NCI-H1694 treated with DMSO at 0.1 percent for 48 hours (cell line): ENCODE measurements at places on chromosomes 13 and 19.

- no peak for DNase-seq
Measured at GRCh38 chr19:8151767-8152035, 2.3 kb upstream of the FBN3 start.

DNA sequence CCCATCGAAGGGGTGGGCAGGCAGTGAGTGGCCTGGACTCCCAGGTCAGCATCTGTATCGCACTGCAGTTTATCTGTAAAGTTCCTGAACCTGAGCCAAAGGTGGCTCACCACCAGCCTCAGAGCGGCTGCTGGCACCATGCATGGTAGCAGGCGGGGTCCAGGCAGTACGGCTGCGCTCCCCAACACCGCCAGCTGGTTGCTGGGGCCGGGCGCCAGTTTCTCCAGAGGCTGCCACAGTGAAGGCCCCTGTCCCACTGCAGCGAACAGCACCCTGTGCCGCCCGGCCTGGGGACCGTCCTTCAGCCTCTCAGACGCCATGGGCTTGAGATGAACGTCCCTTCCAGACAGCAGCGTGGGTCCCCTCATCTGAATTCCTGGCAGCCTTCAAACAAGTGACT, 109.8 kb downstream of the KDM4B start:
- DNase-seq, result peak; percentile 13

DNA sequence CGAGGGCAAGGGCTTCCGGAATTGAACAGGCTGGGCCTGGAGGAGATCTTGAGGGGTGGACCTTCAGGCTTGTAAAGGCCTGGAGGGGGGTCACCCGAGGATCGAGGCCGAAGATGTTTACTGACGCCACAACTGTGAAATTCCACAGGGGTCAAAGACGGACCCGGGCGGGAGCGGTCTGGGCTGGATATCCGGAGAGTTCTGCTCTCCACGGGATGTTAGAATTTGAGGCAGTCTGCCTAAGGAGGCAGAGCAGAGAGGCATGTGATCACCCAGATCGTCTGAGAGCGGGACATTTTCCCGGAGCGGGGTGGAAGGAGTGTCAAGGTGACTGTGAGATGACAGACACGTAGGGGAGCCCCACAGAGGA, 13.2 kb downstream of the KLHL26 start:
- no peak for DNase-seq

GRCh38 chr13:41054212-41054877, 7.0 kb upstream of the WBP4 start:
- DNase-seq, result peak; percentile 19

DNA sequence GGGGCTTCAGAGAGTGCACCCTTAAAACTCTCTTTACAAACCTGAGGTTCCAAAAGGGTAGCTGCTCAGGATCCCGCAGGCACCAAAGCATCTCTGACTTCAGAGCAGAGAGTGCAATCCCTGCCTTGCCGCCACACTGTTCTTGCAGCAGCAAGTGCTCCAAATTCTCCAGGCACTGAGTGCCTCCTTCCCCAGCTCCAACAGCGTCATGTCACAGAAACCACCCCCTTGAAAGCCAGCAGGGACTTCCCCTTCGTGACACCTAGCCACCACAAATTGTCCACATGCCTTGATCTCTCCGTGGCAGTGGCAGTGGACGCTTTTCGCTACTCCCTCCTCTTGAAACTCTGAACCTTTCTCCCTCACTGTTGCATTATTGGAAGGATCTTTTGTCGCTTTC, 39.9 kb downstream of the MBNL2 start:
- DNase-seq, result no peak

GRCh38 chr13:63112799-63113395, 1697.2 kb upstream of the PCDH20 start:
- no peak for DNase-seq

GRCh38 chr13:25762281-25762680, 289.5 kb downstream of the SHISA2 start:
- DNase-seq, result no peak

DNA sequence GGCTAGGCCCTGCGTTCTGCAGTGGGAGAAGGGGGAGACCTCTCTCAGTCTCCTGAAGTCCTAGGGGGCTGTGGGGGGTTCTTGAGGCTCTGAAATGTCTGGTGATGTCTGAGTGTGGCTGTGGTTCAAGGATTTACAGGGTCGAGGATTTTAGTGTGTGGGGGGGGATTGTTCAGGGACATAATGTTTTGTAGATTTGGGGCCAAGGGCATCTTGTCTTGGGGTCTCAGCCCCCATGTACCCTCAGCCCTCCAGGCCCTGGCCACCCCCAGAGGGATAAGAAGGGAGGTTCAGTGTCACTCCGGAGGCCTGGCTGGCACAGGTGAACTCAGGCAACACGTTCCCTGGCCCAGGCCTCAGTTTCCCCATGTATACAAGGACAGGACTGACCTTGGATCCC, 2.4 kb upstream of the APC2 start:
- DNase-seq, result no peak

DNA sequence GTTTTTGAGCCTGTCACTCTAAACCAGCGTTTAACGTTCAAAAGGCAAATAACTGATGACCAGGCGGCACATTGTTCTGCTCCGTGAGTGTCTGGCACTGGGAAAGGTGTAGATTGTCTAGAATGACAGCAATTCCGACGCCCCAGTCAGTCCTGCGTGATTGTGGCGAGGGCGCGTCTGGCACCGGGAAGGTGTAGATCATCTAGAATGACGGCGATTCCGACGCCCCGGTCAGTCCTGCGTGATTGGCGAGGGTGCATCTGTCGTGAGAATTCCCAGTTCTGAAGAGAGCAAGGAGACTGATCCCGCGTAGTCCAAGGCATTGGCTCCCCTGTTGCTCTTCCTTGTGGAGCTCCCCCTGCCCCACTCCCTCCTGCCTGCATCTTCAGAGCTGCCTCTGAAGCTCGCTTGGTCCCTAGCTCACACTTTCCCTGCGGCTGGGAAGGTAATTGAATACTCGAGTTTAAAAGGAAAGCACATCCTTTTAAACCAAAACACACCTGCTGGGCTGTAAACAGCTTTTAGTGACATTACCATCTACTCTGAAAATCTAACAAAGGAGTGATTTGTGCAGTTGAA, 26.1 kb upstream of the NDUFS7 start:
- DNase-seq, result no peak

- DNase-seq, result no peak
Measured at GRCh38 chr13:98548230-98548629, 28.7 kb downstream of the STK24 start.
